Gastroesophageal sphincter (tissue), 4 donors: ENCODE measurements at places on chromosomes 3 and 15. TPM values are rescaled to one million over a fixed set of nuclear protein-coding genes. Genes with fewer than 3 reads are reported as not detected.

Gene PLS1
- total RNA-seq: 5.7 TPM

DNA sequence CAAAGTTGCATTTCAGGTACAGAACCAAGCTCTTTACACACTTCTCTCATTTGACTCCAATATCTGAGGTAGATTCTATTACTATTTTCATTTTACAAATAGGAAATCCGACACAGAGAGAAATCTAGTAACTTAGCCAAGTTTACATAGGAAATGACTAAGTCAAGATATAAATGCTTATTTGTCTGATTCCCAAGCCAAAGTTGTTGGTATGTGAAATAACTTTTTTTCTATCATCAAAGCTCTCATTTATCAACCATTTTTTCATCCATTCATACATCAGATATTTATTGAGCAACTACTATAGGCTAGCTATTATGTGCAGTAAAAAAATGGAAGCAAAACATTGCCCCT, 89.2 kb upstream of the MITF start:
- no peak for ATAC-seq

- ATAC-seq: no peak
These were observed 158.7 kb downstream of the CGGBP1 start for GRCh38 chr3:87900061-87900460.

- ATAC-seq: peak; percentile 52
These were observed 22.0 kb downstream of the STARD5 start for GRCh38 chr15:81301815-81302399.
